ENCODE measurements at places on chromosomes 2 and 18.

- no peak for DNase-seq
Measured at GRCh38 chr2:237150831-237151375, 65.2 kb downstream of the COPS8 start.

GRCh38 chr18:61154866-61155265 is 178.4 kb upstream of the CDH20 start:
- no peak for DNase-seq

- DNase-seq: no peak
Measured at GRCh38 chr2:26702025-26702424, 9.5 kb downstream of the KCNK3 start.

DNA sequence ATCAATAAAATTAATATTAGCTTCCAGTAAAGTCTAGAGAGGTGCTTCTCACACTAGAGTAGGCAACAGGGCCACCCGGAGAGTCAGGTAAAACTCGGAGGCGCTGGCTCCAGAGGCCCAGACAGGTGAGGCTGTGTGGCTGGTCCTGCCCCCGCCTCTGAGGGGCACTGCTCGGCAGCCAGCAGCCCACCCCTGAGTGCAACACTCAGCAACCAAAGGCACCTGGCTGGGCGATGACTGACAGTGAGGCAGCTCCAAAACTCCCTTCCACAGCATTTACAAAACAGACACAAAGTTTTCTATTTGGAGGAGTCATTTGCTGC is 138.8 kb upstream of the ID2 start:
- no peak for DNase-seq

GRCh38 chr2:3320910-3321605 is 56.6 kb downstream of the EIPR1 start:
- no peak for DNase-seq

- no peak for DNase-seq
Measured at GRCh38 chr2:181786371-181787228, 104.9 kb upstream of the ITPRID2 start.

- no peak for DNase-seq
Measured at GRCh38 chr2:48829036-48829435, 73.5 kb upstream of the LHCGR start.

Data from kidney capillary endothelial cell (primary cell).